ENCODE measurements at places on chromosomes 4 and X. TPM values are rescaled to one million over a fixed set of nuclear protein-coding genes. Genes with fewer than 3 reads are reported as not detected.

- H3K36me3 ChIP-seq: no peaks in the 10 kb centered on the region
- H3K4me1 ChIP-seq: no peaks in the 10 kb centered on the region
- no peak overlapping the region for H3K27ac ChIP-seq
- no peaks in the 10 kb centered on the region for H3K27me3 ChIP-seq
- DNase-seq: no peak
These were observed 31.1 kb upstream of the WDR17 start for GRCh38 chr4:176034499-176034898.

GRCh38 chr4:15034071-15034764, 31.9 kb downstream of the CPEB2 start:
- no peaks in the 10 kb centered on the region for H3K27me3 ChIP-seq
- DNase-seq: no peak
- peaks cover 3% of the 10 kb centered on the region for H3K4me1 ChIP-seq

GRCh38 chr4:16116493-16116990, 32.7 kb upstream of the PROM1 start:
- no peaks in the 10 kb centered on the region for H3K4me1 ChIP-seq
- DNase-seq: no peak
- H3K4me3 ChIP-seq: no peak overlapping the region

Gene SERTM2
- not detected for total RNA-seq

GRCh38 chrX:15781961-15782699, 8.2 kb upstream of the ZRSR2 start:
- H3K27me3 ChIP-seq: no peaks in the 10 kb centered on the region
- H3K36me3 ChIP-seq: no peaks in the 10 kb centered on the region
- DNase-seq: no peak
- H3K4me1 ChIP-seq: no peaks in the 10 kb centered on the region
- no peak overlapping the region for H3K4me3 ChIP-seq
- no peak overlapping the region for H3K27ac ChIP-seq

- no peaks in the 10 kb centered on the region for H3K27me3 ChIP-seq
- H3K36me3 ChIP-seq: no peaks in the 10 kb centered on the region
- no peak for DNase-seq
- no peak overlapping the region for H3K27ac ChIP-seq
- no peak overlapping the region for H3K4me3 ChIP-seq
These were observed 126.9 kb upstream of the DCLK2 start for GRCh38 chr4:149951152-149951900.

DNA sequence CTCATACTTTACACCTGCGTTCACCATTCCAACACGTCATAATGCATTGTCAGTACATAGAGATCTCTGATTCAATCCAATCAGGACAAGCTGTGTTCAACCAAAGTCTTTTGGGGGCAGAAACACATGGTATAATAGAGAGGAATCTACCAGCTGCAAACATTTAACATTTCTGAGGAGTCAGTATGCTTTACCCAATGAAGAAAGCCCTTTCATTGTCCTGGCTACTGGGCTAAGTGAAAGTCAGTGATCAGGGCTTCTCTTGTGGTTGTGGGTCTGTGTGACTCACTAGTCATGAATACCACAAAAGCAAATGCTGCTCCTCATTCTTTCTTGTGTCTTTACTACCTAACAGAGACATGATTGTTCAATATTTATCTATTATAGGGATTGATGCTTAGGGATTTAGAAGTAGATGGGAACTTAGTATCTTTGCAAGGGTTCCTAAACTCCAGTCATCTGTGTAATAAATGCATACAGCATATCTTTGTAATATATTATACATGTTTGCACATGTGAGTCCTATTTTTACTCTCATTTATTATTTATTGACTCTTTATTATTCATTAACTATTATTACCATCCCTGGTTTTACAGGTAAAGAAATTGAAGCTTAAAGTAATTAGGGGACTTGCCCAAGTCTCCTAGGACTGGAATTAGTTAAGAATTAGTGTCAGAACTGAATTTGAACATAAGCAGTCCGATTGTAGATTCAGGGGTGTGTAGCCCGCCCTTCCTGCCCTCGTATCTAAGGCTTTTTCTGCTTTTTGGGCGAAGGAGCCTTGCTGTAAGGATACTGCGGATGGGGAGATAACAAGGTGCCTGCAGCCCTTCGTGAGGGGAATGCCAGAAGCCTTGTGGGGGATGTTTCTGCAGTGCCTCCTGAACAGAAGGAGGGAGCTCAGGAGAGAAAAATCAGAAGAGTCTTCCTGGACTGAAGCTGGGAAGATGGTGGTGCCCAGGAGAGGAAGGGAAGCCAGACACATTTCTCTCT, 353.1 kb upstream of the BOD1L1 start:
- no peaks in the 10 kb centered on the region for H3K36me3 ChIP-seq
- DNase-seq: no peak
- peaks cover 3% of the 10 kb centered on the region for H3K4me1 ChIP-seq
- no peak overlapping the region for H3K27ac ChIP-seq

- H3K36me3 ChIP-seq: no peaks in the 10 kb centered on the region
- H3K27me3 ChIP-seq: no peaks in the 10 kb centered on the region
- H3K4me1 ChIP-seq: no peaks in the 10 kb centered on the region
- DNase-seq: no peak
- no peak overlapping the region for H3K27ac ChIP-seq
- no peak overlapping the region for H3K4me3 ChIP-seq
These were observed 61.7 kb upstream of the CAMK2D start for GRCh38 chr4:113823291-113823659.

DNA sequence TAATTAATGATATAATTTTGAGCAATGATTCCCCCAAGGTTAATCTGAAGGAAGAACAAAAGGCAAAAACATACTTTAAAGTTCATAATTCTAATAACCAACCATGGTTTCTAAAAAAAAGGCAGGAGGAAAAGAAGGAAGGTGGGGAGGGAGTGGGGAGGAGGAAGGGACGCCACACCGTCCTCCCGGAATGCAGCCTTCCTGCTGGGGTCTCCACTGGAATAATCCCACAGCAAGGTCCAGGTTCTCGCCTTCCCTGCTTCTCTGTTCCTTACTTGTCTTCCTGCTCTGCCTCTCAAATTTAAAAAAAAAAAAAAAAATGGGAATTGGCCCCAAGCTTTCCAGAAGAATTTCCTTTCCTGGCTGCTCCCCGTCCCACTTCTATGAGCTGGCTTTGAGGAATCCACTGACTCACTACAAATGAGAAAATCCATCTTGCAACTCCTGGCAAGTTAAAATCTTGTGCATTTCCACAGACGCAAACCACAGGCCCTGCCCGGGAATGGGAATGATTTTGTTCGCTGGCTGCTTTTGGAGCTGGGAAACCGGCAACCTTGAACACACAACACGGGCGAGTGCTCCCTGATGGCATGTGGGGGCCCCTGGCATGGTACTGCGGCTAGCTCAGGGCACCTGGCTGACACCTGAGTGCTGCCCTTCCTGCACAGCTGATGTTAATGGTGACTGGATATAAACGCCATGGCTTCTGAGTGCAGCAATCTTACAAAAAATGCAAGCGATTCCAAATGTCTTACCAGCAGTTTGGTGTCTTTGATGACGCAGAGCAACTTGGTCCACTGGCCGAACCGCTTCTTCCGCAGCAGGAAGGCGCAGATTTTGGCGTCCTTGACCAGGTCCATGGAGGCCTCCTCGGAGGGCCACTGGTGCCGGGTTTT, 97.0 kb downstream of the AFAP1 start:
- no peak overlapping the region for H3K4me3 ChIP-seq
- no peak overlapping the region for H3K27ac ChIP-seq
- peak; percentile 79 for DNase-seq
- no peaks in the 10 kb centered on the region for H3K4me1 ChIP-seq
- H3K36me3 ChIP-seq: no peaks in the 10 kb centered on the region
